Stimulated activated CD4-positive, alpha-beta T cell treated with anti-CD3 and anti-CD28 coated beads, Interleukin-1b, Interleukin-23, amount 100 ng/mL, for 1 hour (primary cell): ENCODE measurements at places on chromosomes 7 and 10.

DNA sequence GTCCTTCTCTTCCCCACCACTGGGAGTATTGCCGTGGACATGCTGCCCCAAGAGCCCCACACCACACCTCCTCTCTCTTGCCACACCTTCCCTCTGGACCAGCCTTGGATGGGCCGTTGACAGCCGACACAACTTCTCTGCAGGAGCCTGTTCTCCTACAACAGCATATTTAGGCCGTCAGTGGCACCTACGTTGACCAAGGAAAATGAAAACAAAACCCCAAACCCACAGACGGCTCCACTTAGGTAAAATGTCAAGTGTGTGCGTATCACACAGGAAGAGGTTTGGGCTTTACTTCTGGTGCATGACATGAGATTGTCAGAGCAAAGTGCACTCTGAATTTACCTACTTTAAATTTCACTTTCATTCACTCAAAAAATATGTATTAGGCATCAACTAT lies 246.6 kb downstream of the ZMYND11 start:
- DNase-seq: no peak

DNA sequence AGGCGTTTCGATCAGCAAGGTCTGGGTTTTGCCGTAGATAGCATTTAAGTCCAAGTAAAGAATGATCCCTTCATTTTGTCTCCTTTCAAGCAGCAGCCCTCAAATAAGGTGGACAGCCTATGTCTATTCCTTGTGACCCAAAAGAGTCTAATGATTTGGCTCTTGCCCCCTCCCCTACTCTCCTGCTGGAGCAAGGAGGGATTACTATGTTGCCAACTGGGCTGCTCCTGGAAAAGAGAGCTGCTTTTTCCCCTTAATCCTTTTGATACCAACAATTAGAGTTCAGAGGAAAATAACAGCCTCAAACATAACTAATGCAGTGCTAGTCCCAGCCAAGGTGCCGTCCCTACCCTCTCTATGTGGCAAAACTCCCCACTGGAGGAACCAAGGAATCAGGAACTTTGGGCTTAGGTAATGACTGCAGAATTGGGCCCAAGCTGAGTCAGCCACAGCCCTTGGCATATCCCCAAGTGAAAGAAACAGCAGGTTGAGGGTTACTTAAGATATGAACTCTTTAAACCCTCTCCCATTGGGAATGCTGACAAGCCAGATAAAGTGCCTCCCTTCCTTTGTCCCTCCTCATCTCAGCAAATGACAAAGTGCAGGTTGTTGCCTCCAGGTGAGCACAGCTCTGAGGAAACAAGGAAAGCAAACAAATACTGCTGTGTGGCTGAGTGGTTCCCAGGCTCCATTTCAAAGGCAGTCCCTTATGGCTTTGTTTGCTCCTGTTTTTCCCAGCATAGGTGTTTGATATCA lies 643.7 kb downstream of the INHBA start:
- DNase-seq: no peak

GRCh38 chr7:38339953-38340819 lies 66.8 kb upstream of the TARP start:
- no peak for DNase-seq

- DNase-seq: no peak
Measured at GRCh38 chr7:74373536-74373935, 80.2 kb upstream of the GTF2IRD1 start.

DNA sequence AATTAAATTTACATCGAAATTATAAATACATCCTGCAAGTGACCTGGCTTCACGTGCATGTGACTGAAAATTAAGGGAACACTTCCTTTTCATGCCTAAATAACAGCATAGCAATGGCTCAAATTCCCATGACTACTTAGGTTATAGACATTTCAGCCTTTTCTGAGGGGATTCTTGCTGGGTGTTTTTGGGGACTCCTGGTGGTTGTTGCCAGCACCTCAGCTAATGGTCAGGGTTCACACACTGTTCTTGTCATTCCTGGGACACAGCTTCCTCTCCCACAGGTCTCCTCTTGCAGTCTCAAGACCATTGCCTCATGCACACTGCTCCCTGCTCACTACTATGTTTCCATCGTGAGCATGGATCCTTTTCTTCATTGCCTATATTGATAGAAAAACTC lies 148.9 kb upstream of the GLI3 start:
- no peak for DNase-seq

DNA sequence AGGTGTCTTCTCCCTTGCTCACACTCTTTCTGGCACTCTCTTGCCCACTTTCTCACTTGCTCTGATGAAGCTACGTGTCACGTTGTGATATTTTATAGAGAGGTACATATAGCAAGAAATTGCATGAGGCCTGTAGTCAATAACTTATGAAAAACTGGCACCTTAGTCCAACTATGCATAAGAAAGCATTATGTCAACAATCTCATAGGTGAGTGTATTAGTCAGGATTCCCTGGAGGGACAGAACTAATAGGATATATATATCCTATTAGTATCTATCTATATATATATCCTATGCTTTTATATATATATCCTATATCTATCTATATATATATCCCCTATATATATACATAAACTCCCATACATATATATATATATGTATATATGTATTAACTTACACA lies 18.8 kb upstream of the MDFIC start:
- no peak for DNase-seq

DNA sequence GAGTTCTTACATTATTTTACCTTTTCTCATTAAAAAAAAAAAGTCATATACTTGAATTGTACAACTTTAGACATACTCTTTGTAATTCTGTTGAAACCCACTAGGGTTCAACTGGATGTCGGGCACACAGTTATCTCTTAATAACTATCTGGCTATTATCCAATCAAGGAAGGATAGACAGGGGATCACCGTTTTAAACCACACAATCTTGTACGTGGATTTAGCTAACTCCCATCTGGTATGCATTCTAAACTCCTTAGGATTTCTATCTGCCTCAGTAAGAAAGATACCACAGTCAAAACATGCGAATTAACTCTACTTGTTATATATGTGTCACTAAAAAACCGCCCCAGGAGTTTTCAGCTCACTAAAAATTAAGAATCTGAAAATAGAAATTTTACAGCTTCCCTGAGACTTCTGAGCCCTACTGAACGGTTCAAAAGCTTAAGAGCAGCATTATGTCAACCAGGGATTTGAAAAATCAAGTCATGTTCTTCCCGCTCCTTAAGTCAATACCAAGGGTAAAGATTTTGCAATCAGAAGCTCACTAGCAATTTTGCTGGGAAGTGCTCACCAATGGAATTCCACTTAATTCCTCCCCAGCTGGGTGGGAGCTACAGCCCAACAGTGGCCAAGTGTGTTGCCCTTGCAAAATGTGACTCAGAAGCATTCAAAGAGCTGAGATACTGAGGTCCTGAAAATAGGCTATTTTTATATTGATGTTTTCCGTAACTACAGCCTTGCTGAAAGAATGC lies 267.0 kb downstream of the FRMD4A start:
- no peak for DNase-seq

- no peak for DNase-seq
Measured at GRCh38 chr10:7984896-7985295, 69.6 kb upstream of the GATA3 start.

- DNase-seq: no peak
Measured at GRCh38 chr7:75971309-75971960, 23.0 kb downstream of the TMEM120A start.
